ENCODE measurements at places on chromosomes 7 and 10.

GRCh38 chr7:158142657-158143056 lies 445.0 kb downstream of the PTPRN2 start:
- DNase-seq = no peak

DNA sequence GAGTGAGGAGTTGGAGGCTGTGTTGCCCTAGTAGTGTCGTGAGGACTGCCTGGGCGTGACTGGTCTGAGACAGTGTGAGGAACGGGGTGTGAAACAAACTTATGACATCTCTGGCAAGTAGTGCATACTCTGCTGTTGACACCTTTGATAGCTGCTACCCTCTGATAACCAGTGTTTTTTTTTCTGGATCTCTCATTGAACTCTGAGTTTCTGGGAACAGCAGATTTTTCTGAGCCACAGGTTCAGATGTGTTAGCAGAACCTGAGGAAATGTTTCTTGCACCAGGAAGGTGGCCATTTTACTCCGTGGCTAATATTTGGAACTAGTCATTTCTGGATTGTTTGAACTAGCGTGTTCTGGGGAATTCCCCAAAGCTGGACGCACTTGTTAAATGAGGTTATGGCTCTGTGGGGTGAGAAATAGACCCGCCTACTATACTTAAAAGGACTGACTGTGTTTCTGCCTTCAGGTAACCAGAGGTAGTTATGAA lies 52.9 kb downstream of the AUTS2 start:
- no peak for DNase-seq

- DNase-seq = no peak
Measured at GRCh38 chr7:74525881-74526280, 72.2 kb downstream of the GTF2IRD1 start.

GRCh38 chr7:111147708-111148533 lies 57.0 kb downstream of the LRRN3 start:
- DNase-seq = no peak

GRCh38 chr7:108459922-108460551 lies 3.8 kb upstream of the NRCAM start:
- DNase-seq = peak; percentile 33

Data from germinal center (tissue), 1 donor.